ENCODE measurements at places on chromosomes 3 and 15. TPM values are rescaled to one million over a fixed set of nuclear protein-coding genes. Genes with fewer than 3 reads are reported as not detected.

Gene STARD5
- 2.8 TPM for total RNA-seq

Gene RUVBL1
- total RNA-seq, result 27.6 TPM

Gene ACTRT3
- total RNA-seq, result 1.8 TPM

Gene GOLGA6L10
- total RNA-seq, result 1.2 TPM

Gene MFSD1
- total RNA-seq, result 93.8 TPM

Gene FEZF2
- not detected for total RNA-seq

DNA sequence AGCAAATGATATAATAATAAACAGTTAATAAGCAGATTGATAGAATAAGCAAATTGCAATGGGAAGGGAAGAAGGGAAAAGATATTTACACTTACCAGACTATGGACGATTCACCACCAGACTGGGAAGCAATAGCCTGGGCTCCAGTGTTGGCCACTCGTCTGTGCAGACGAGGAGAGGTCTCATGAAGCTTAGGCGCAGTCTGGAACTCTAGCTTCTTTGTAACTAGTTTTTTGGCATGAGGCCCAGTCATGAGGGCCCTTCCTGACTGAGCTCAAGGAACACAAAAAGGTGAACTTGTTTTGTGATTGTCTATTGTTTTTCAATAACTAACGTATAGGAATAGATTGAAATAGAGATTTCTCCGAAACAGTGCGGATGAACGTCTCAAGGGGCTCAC is 63.3 kb upstream of the GATM start:
- no peak overlapping the region for H3K27ac ChIP-seq
- H3K4me3 ChIP-seq, result no peak overlapping the region
- no peaks in the 10 kb centered on the region for H3K4me1 ChIP-seq
- no peaks in the 10 kb centered on the region for H3K36me3 ChIP-seq
- ATAC-seq, result no peak

DNA sequence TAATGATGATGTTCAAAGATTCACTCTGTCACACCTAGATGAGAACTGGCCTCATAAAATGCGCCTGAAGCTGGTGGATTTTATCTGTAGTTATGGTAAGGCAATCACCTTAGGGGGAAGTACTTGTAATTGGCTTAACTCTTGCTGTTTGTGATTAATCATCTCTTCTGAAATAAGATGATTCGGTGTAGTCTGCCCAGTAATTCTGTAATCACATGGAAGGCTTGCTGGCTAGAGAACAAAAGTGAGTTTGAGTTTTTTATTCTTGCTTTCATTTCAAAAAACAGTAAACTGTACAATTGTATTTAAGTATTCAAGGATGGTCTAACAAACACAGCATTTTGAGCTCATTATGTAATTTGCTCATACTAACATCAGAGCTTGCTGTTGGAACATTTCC is 72.1 kb downstream of the OTOL1 start:
- H3K36me3 ChIP-seq, result no peaks in the 10 kb centered on the region
- no peak for ATAC-seq
- no peak overlapping the region for H3K4me3 ChIP-seq
- H3K4me1 ChIP-seq, result no peaks in the 10 kb centered on the region
- H3K27ac ChIP-seq, result no peak overlapping the region
- H3K27me3 ChIP-seq, result no peaks in the 10 kb centered on the region

DNA sequence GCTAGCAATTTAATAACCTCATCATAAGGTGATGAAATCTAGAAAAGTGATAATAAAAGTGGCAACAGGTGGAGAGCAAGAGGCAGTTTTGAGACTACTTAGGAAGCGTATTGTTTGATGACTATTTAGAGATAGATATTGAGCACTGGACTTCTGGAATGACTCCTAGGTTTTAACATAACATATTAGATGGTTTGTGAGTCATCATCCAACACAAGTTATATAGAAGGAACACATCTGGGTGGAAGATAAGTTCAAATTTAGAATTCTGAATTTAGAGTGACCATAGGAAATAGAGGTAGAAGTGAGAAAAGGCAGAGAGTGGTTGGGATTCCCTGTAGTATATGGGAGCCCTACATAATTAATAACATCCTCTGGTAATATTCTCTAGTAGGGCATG is 282.8 kb upstream of the ALCAM start:
- H3K4me1 ChIP-seq, result no peaks in the 10 kb centered on the region
- no peaks in the 10 kb centered on the region for H3K36me3 ChIP-seq
- no peak overlapping the region for H3K4me3 ChIP-seq
- no peaks in the 10 kb centered on the region for H3K27me3 ChIP-seq

DNA sequence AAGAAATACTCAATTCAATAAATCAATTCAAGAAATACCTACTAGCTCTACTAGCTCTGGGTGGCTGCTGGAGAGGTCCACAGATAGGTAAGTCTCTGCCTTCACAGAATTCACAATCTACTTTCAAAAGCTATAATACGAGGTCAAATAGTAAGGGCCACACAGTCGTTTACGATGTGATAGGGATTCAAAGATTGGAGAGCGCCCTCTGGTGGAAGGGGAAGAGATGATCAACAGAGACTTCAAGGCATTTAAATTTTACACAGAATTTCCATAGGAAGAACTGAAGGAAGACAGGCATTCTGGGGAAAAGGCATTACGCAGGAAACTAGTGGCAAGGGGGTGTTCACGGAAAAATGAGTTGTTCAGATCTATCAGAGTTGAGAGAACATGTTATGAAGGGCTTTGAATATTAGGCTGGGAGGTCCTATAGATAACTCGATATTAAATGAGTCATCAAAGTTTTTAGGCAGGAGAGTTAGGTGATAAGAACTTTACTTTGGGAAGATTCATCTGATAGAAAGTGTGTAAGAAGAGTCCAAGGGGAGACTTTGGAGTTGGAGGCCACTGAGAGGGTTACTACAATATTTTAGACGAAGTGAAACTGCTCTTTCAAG is 128.8 kb downstream of the FRMD5 start:
- H3K36me3 ChIP-seq, result no peaks in the 10 kb centered on the region
- no peak for ATAC-seq
- no peaks in the 10 kb centered on the region for H3K4me1 ChIP-seq

- no peaks in the 10 kb centered on the region for H3K27me3 ChIP-seq
- H3K4me3 ChIP-seq, result no peak overlapping the region
- H3K4me1 ChIP-seq, result peaks cover 3% of the 10 kb centered on the region
- ATAC-seq, result peak; percentile 59
These were observed 110.3 kb downstream of the MYLK start for GRCh38 chr3:123773681-123774431.

DNA sequence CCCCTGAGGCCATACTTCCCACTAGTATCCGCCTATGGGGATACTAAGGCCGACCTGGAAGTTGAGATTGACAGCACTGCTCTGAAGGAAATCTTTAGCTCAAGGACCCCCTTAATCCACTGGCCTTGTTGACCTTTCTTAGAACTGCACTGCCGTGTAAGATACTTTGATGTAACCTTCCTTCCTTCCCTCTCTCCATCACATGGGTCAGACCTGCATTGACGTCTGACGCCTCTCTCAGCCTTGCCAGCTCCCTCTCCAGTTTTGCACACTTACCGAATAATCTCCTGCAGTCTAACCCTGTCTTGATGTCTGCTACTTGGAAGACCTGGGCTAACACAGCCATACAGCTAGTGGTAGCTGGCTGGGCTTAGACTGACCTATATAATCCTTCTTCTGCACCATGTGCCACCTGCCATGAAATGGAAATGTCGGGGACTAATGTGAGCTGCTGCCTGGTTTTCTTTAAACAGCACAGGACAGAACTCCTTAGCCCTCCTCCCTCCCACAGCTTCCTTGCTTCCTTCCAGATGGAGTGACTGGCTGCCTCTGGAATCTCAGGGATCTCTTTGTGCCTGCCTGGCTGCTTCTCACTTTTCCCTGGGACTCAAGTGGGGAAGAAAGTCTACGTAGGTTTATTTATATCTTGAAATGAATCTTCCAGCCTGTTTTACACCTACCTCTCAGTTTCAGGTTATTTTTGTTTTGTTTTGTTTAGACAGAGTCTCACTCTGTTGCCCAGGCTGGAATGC is 39.2 kb upstream of the HERC1 start:
- no peak overlapping the region for H3K27ac ChIP-seq
- no peak overlapping the region for H3K4me3 ChIP-seq
- ATAC-seq, result no peak
- H3K36me3 ChIP-seq, result no peaks in the 10 kb centered on the region

GRCh38 chr15:85063522-85064079 is 81.9 kb downstream of the PDE8A start:
- no peaks in the 10 kb centered on the region for H3K36me3 ChIP-seq
- ATAC-seq, result no peak
- H3K4me1 ChIP-seq, result no peaks in the 10 kb centered on the region
- H3K27ac ChIP-seq, result no peak overlapping the region
- H3K27me3 ChIP-seq, result no peaks in the 10 kb centered on the region

- no peak overlapping the region for H3K4me3 ChIP-seq
- no peaks in the 10 kb centered on the region for H3K36me3 ChIP-seq
- H3K4me1 ChIP-seq, result no peaks in the 10 kb centered on the region
- no peak for ATAC-seq
- H3K27ac ChIP-seq, result no peak overlapping the region
These were observed 38.8 kb downstream of the PTPRG start for GRCh38 chr3:61600195-61600594.

- peak; percentile 28 for ATAC-seq
- H3K4me1 ChIP-seq, result no peaks in the 10 kb centered on the region
- no peak overlapping the region for H3K4me3 ChIP-seq
- no peaks in the 10 kb centered on the region for H3K27me3 ChIP-seq
- H3K27ac ChIP-seq, result no peak overlapping the region
These were observed 41.2 kb upstream of the IGSF10 start for GRCh38 chr3:151501923-151502632.

GRCh38 chr15:27126449-27126848 is 155.5 kb downstream of the GABRG3 start:
- ATAC-seq, result no peak
- H3K27ac ChIP-seq, result no peak overlapping the region
- no peaks in the 10 kb centered on the region for H3K36me3 ChIP-seq
- H3K4me1 ChIP-seq, result no peaks in the 10 kb centered on the region
- H3K27me3 ChIP-seq, result no peaks in the 10 kb centered on the region

GRCh38 chr3:45544717-45545296 is 49.7 kb upstream of the LIMD1 start:
- no peak for ATAC-seq
- no peak overlapping the region for H3K27ac ChIP-seq
- H3K4me1 ChIP-seq, result peaks cover 21% of the 10 kb centered on the region

GRCh38 chr3:84601303-84601702 is 357.5 kb upstream of the CADM2 start:
- H3K4me1 ChIP-seq, result no peaks in the 10 kb centered on the region
- ATAC-seq, result no peak
- H3K27me3 ChIP-seq, result no peaks in the 10 kb centered on the region
- H3K27ac ChIP-seq, result no peak overlapping the region
- no peaks in the 10 kb centered on the region for H3K36me3 ChIP-seq

GRCh38 chr3:177104299-177104992 is 92.8 kb downstream of the TBL1XR1 start:
- peaks cover 71% of the 10 kb centered on the region for H3K4me1 ChIP-seq
- no peak overlapping the region for H3K27ac ChIP-seq
- H3K4me3 ChIP-seq, result no peak overlapping the region

Data from gastroesophageal sphincter (tissue), 4 donors.